ENCODE measurements at places on chromosomes 7 and 10.
A peak's percentile ranks its signal among the peaks of the same experiment; 100 is the strongest.

DNA sequence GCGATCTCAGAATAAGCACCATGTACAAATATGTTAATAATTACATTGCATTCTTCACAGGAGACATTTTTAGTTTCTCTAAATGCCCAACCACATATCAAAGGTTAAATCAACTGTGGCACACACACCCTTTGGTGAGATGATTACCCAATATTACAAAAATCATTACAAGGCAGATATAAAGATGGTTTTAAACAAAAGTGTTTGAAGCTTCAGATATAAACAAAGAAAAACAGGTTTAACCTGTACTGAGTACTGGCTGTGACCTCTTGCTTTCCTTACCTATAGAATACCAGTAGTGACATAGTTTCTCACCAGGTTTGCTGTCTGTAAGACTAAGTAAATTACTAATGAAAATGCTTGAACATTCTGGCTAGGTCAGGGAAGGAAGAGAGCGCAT is 360.0 kb upstream of the IGFBP3 start:
- no peak for DNase-seq

DNA sequence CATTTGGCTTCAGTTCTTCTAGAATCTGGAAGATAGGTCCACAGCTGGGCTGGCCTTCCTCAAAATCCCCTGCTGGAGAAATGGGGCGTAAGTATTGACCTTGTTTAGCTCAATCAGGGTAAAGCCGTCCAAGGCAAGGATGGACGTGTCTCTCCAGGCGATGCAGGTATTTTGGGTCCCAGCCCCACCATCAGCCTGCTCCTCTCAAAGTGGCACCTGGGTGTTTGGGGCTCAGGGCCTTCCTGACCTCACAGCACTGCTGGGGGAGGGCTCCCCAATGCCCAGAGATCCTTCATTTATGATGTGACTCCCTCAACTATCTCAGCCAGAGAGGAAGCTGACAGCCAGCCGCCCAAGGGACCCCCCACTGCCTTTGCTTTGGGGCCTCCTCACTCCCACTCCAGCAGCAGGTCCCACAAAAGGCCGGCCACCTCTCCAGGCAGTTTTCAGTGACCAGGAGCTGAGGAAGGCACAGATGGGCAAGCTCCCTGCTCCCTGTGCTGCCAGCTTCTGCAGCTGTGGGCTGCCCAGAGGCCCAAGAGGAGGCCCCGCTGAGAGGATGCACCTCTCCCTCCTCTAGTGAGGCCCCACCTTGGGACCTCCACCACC is 140.0 kb upstream of the TCERG1L start:
- no peak for DNase-seq

DNA sequence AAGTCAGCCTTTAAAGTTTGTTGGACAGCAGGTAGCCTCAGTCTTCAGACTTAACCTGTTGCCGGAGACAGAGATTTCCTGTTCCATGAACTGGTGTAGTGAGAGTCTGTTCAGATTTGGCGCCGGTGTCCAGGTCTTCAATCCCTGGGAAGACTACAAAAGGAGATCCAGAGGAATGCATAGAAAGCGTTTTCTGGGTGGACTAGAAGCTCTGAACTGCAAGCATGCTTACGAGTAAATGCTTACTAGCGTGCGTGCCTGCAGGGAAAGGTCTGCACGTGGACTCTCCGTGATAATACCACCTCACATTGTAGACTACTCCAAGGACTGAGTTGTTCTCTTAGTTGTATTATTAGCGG is 878 bp downstream of the GLRX3 start:
- DNase-seq = no peak

DNA sequence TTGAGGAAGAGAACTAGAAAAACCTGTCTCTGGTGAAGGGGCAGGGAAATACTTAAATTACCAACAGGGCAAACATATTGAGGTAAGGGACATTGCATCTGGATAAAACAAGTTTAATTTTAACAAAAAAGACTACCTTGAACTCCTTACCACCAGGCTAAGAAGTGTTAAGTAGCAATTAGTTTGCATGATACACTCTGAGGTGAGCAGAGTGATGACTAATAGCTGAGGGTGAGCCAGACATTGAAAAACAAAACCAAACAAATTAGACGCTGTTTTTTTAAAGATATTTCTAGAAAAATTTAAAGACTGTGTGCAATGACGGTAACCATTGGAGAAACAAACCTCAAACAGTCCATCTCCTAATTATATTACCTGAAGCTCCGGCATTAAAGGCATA is 105.9 kb downstream of the ANKRD7 start:
- no peak for DNase-seq

- DNase-seq = no peak
These were observed 101.7 kb upstream of the SVIL start for GRCh38 chr10:29736366-29737073.

DNA sequence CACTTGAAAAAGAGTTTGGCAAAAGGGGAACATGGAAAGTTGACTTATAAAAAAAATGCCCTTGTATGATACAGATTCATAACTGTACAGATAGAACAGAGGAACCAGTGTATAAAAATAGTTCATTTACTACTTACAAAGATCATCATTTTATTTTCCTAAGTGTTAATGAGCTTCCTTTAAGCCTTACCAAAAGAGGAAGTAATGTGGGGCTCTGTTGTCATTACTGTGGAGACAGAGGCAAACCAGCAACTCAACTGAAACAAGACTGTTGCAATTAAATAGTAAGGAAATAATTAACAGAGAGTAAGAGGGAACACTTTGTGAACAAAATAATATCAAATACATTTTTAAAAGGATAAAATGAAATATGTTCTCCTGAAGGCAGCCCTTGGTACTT is 526.2 kb upstream of the ADARB2 start:
- no peak for DNase-seq

DNA sequence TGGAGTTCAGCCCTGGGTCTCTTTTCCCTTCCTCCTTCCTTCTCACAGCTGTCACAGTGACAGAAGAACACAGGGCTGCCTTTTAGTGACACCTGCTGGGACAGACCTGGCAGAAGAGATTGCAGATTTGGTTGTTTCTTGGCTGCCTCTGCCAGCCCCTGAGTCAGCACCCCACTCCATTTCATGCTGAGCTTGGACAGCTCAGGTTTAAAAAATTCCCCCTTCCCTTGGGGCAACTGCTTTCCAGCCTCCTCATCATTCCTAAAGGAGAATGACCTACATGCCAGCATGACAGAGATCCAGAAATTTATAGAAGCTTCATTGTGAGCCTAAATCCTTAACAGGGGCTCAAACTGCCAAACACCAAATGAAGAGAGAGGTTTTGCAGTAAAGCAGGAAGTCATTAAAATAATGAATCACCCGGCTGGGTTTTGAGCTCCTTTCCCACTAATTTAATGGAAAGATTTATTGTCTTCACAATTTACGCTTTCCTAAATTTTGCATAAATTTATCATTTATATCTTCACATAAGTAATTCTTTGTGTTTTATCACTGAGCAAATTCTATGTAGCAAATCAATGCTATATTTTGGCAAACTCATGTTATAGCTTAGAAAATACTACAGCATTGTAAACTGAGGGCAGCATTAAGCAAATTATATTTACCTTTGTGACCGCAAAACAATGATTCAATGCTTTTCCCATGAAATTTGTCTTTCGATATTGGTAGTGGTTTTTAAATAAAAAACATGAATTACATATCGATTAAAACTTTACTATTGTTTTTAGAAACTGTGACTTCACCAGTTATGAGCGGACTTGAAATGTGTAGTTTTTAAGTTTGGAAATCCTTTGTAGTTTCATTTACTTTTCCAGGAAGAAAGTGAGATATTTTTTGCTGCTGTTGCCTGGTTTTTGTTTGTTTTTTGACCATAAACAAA is 399.5 kb upstream of the ANKRD30A start:
- DNase-seq = peak; percentile 77

- DNase-seq = no peak
These were observed 67.5 kb downstream of the PFKFB3 start for GRCh38 chr10:6269953-6270867.

- no peak for DNase-seq
These were observed 1.8 kb downstream of the C10orf95 start for GRCh38 chr10:102449321-102450123.

GRCh38 chr10:30997536-30998235 is 34.0 kb downstream of the ZNF438 start:
- no peak for DNase-seq

DNA sequence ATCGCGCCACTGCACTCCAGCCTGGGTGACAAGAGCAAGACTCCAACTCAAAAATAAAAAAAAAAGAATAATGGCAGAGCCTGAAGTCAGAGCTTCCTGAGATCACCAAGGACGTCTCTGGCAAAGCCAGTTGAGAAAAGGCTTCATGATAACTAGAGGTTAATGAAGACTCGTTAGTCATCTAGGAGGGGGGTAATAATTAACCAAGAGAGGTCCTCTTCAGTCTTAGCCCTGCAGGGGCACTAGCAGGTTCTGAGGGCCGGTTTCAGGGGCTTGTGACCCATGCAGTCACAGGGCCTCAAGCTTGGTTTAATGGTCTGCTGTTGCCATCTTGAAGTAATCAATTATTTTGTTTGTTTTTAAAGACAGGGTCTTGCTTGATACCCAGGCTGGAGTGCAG is 28.6 kb upstream of the PROSER2 start:
- no peak for DNase-seq

GRCh38 chr10:29839826-29840515 is 205.2 kb upstream of the SVIL start:
- DNase-seq = no peak

DNA sequence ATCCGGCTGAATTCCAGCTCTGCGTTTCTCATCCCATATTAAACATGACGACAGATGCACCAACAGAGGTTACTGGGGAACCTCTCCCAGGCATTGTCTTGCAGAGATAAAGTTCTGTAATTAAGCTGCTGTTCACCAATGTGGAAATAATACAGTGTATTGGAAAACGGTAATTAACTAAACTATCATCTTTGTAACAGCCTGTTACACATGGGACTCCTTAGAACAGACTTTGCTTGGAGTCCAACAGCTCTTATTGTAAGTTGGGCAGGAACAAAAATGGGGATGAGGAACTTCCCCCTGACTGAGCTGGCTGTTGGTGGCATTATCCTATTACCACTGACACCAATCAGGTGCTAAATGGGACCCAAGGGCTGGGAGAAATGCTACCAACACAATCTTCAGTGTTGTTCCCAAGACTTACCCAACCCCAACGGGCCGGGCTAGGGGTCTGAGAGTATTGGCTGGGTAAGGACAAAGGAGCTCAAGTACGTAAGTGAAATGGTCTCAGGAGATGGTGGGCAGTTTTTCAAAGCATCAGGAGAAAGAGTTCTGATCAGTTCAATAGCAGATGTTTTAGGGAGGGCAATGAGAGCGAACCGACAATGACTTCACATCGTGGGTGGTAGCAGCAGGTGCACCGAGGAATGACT is 759.4 kb downstream of the GRID1 start:
- DNase-seq = no peak

GRCh38 chr7:88522771-88523293 is 216.1 kb upstream of the STEAP4 start:
- no peak for DNase-seq

DNA sequence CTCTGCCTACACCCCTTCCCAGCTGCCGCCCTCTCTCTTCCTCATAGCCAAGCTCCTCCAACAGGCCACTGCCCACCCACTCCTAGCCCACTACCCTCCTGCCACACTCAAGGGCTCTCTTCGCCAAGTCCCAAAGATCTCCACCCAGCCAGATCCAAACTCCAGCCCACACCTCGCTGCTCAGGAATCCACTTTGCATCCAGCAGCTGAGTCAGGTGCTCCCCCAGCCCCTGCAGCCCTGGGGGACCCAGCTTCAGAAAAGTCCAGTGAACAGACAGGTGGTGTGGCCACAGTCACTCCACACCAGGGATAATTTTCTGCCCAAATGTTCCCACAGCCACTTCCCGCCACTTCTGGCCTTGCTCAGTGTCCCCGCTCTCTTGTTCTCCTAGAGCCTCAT is 10.9 kb downstream of the OGDHL start:
- DNase-seq = no peak

- DNase-seq = no peak
These were observed 29.5 kb upstream of the HSPB1 start for GRCh38 chr7:76272851-76273497.

DNA sequence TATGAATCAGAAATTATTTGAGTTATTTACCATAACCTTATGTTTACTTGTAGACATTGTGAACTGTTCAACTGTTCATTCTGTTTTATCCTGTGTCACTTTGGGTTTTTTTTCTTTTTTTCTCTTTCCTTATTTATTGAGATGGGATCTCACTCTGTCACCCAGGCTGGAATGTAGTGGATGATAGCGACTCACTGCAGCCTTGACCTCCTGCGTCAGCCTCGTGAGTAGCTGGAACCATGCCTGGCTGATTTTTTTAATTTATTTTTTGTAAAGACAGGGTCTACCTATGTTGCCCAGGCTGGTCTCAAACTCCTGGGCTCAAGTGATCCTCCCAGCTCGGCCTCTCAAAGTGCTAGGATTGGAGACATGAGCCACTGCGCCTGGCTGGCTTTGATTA is 97.1 kb downstream of the CSTF2T start:
- DNase-seq = no peak

DNA sequence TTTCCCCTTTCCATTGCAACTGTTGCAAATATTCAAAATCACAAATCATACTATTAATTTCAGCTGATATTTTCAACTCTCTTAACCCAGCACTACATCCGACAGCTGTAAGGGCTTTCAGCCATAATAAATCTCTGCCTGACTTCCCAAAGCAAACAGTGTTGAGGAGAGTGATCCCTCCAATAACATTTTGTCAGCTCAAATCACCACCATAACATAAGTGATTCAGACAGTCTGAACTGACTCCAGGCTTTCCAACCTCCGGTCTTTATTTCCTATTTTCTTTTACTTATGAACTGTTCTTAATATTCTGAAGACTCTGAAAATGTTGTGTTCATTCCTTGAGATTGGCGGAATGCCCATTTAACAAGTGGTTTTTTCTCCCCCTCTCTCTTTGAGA is 1085.9 kb downstream of the GATA3 start:
- no peak for DNase-seq

GRCh38 chr10:74272288-74272687 is 121.3 kb downstream of the ADK start:
- no peak for DNase-seq
